ENCODE measurements at places on chromosomes 12 and 14.

GRCh38 chr12:98275131-98275475 is 240.3 kb upstream of the TMPO start:
- DNase-seq: no peak

- peak; percentile 43 for DNase-seq
Measured at GRCh38 chr12:123049398-123050240, 69.1 kb downstream of the ARL6IP4 start.

- no peak for DNase-seq
Measured at GRCh38 chr12:123367511-123367910, 2.9 kb upstream of the SBNO1 start.

GRCh38 chr14:74988131-74988530 is 14.6 kb upstream of the EIF2B2 start:
- no peak for DNase-seq

- DNase-seq: peak; percentile 58
Measured at GRCh38 chr12:5546616-5547015, 114.7 kb downstream of the NTF3 start.

GRCh38 chr14:77181603-77182437 is at the start of gene TMEM63C:
TSS of gene TMEM63C (plus strand) at chr14:77181798. CDS start at chr14:77218814, 37,016 bp downstream.
- no peak for DNase-seq

- peak; percentile 27 for DNase-seq
Measured at GRCh38 chr14:69137416-69137815, 15.5 kb downstream of the DCAF5 start.

- DNase-seq: no peak
Measured at GRCh38 chr14:55645145-55645544, 65.1 kb downstream of the KTN1 start.

DNA sequence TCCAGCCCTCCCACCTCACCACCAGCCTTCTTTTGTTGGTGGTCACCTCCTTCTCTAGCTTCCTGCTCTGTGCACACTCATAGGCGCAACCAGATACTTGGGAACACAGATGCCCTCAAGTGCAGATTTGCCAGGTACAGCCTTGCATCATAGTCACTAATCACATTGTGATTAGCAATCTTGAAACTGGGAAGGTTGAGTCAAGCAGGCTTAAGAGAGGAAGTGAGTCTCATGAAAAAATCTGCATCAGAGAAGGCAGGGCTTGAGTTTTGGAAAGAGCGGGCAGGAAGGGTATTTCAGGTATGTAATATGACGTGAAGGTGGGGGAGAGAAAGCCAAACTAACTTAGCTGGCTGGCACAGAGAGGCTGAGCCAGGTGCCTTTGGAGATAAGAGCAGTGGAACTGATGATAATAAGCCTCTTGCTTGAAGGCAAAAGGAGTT is 2.7 kb upstream of the RABGGTA start:
- no peak for DNase-seq

GRCh38 chr14:53355581-53356112 is 202.5 kb upstream of the DDHD1 start:
- DNase-seq: peak; percentile 57

- no peak for DNase-seq
Measured at GRCh38 chr14:100900837-100901390, 2.6 kb downstream of the RTL1 start.

DNA sequence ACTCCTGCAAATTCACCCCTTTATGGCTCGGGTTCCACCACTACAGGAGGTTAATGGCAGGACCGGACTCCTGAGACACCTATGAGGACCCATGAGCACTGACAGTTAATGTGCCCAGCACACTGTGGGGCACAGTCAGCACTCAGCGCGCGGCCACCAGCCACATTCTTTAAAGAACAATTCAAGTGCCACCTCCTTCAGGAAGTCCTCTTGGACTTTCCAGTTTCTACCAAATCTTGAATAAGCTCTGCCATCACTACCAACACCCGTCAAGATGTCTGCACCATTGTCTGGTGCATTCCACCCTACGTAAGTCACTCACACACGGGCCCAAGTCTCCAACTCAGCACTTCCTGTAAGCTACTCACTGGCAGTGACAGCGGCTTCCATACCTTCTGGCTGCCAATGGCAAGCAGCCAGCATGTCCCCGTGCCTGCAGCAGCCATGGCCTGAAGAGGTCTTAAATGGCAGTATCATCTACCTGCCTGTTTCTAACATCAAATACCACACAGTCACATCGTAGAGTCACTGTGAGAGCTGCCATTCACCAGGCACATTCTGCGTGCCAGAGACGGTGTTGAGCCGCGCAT is 48.5 kb downstream of the CDC42BPB start:
- DNase-seq: no peak

DNA sequence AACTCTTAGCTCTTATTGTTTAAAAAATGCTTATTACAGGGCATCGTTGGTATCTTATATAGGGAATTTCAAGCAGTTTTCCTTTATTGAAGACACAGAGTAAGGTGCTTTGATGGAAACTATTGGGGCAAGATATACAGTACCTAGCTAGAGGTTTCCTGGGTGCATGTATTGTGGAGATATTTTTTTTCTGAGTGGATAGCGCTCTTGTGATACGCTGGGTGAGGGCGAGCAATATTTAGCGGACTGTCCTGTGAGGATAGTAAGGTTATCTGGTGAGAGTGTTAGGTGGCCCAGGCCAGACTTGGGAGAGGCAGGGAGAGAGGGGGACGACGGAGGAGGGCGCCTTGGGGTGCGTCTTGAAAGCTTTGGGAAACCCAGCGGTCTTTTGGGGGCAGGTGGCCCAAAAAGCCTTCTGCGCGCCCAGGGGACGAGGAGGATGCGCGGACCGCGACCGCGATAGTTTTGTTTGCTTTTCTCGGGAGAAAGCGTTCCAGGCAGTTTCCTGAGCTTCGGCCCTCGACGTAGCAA is 596 bp upstream of the BICD1 start:
- no peak for DNase-seq

DNA sequence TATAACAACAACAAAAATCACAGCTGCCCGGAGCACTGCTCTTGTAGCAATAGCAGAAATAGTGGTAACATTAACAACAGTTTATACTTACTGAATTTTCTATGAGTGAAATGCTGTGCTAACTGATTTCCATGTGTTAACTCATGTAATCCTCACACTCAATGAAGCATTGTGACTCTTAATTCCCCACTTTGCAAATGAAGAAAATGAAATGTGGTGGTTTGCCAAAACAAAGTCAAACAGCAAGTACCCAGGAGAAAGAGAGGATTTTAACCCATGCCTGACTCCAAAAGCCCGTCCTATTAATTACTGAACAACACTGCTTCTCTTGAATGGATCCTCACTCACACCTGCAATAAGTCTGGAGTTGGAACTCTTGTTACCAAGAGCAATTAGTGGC is 123.5 kb downstream of the MED13L start:
- no peak for DNase-seq

- no peak for DNase-seq
Measured at GRCh38 chr12:77957062-77957461, 126.4 kb downstream of the NAV3 start.

DNA sequence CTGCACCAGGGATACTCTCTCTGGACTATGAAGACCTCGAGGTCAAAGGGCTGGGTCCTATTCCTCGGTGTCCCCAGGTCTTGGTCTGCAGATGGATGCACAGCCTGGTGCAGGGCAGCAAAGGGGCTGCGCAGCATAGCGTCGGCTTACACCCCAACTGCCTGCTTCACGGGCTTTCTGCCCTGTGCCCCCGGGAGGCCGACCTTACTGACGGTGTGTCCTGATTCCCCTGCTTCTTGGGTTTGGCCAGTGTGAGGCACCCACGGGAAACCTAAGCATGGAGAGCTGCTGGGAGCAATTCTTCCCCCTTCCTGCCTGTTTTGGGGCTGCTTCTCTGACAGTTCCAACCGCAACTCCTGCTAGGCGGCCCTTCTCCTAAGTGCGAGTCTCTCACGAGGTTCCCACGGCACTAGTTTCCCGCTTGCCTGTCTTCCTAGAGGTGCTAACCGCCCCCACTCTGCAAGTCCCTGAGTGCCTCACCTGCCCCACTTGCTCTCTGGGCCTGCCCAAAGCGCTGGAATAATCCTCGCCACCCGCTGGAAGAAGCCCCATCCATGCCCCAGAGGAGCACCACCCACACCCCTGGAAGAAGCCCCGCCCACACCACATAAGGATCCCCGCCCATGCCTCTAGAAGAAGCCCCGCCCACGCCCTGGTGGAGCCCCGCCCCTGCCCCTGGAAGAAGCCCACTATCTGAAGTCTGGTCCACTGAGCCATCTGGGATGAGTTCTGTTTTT is 54.0 kb downstream of the PRIMA1 start:
- no peak for DNase-seq

DNA sequence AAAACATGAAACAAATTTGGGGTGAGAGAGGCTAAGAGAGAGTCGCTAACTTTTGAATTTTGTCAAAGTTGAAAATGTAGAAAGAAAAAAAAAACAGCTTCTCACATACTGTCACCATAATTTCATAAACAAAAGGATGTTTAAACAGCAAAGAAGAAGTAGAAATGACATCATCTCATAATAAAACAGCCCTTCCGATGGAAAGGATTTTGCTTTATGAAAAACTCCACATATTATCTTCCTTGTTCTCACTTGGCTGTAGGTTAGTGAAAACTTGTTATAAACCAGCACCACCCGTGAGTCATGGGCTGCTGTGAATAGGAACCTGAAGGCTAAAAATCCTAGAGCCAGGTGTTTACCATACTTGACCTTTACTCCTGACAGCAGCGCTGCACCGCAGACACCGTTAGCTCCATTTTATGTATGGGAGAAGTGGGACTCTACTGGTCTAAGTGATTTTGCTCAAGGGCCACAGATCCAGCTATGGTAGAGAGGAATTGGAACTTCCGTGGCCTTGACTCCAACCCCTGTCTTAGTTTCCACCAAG is 63.0 kb upstream of the VRK1 start:
- no peak for DNase-seq

DNA sequence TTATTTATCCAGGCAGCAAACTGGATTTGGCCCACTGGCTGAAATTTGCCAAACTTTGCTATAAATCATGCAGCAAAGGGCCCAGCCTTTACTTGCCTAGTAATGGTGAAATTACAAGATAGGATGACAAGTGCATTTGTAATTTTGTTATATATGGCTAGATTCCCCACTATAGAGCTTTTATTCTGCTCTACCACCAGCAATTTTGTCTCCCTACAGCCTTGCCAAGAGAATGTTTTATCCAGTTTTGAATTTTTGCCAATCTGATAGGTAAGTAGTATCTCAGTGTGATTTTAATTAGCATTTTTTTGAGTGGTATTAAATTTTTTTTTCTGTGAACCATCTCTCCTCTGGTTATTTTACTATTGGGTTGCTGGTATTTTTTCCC is 161.6 kb downstream of the SLC41A2 start:
- DNase-seq: no peak

DNA sequence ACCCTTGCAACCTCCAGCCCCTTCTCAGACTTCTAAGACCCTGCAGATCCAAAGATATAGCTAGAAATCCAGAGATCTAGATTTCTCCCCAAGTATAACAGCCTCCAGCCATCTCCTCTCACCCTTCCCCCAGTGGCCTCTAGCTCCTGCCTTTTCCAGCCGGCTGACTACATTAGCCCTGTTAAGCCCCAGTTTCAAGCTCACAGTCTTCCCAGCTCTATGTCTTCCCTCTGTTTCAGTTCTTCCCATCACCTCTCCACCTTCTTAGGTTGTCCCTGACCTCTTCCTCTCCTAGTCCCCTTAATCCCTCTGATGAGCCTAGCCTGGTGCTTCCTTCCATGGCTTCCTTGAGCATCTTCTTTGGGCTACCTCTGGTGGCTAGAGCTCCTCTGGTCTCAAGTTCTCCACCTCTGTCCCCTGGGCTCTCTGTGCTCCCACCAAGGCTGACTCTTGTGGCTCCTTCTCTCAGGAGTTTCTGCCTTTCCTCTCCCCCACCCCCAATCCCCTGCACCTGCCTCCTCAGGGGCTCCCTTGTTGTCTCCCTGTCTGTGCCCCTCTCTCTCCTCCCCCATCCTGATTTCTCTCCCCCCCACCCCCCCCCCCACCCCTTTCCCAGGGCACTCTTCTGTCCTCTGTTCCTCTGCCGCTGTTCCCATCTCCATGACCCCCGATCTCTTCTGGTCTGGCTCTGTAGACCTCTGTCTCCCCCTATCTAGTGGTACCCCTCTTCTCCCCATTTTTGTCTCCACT is 816 bp upstream of the GDF11 start:
- DNase-seq: no peak

DNA sequence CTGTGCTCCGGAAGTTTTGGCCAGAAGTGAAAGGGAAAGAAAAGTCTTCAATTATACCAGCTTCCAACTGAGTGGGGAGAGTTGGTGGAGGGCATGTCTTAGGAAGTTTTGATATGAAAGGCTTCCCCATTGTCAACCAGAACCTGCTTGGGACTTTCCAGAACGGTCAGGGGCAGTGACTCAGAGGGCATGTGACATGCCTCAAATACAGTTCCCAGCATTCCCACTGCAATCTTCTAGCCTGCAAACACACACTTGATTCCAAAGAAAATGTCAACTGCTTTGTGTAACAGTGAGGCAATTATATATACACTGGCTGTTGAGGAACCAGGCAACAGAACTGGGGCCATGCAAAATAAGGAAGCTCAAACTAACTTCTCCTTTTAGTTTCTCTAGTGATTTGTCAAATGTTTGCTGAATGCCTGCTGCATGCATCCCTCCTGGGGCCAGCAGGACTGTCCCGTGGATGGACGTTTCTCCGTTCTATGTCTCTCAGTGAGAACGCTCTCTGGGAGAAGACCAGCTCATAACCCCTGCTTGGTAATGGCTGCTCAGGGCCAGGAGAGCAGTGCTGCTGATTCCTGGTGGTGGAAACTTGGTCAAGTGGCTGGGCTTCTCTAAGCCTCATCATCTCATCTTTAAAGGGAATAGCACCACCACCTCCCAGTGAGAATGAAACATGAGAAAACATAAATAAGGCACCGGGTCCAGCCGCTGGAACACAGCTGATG is 18.3 kb downstream of the SLC25A47 start:
- peak; percentile 64 for DNase-seq

- DNase-seq: peak; percentile 81
Measured at GRCh38 chr14:74919421-74920165, 3.5 kb downstream of the RPS6KL1 start.

GRCh38 chr12:12428961-12429657 is 72.2 kb downstream of the BORCS5 start:
- no peak for DNase-seq

GRCh38 chr14:102303664-102304063 is 1.3 kb downstream of the MOK start:
- no peak for DNase-seq

GRCh38 chr12:7712841-7713442 is 1.7 kb downstream of the DPPA3 start:
- no peak for DNase-seq

- DNase-seq: no peak
Measured at GRCh38 chr12:130391186-130391585, 53.5 kb downstream of the PIWIL1 start.
